ENCODE measurements at places on chromosomes 13 and 19. TPM values are rescaled to one million over a fixed set of nuclear protein-coding genes. Genes with fewer than 3 reads are reported as not detected.

Gene NOTCH3
- 0.09 TPM for polyA plus RNA-seq

- no peak for DNase-seq
These were observed 21.8 kb downstream of the NOSIP start for GRCh38 chr19:49558591-49558990.

Gene SYCN
- polyA plus RNA-seq: not detected

GRCh38 chr19:31378404-31378803 is 29.2 kb upstream of the TSHZ3 start:
- DNase-seq: peak; percentile 62

Gene PODNL1
- polyA plus RNA-seq: 0.99 TPM

Gene DACH1
- not detected for polyA plus RNA-seq

Gene INAFM1
- polyA plus RNA-seq: 5.5 TPM

GRCh38 chr19:5515737-5516136 is 52.0 kb downstream of the TINCR start:
- no peak for DNase-seq

DNA sequence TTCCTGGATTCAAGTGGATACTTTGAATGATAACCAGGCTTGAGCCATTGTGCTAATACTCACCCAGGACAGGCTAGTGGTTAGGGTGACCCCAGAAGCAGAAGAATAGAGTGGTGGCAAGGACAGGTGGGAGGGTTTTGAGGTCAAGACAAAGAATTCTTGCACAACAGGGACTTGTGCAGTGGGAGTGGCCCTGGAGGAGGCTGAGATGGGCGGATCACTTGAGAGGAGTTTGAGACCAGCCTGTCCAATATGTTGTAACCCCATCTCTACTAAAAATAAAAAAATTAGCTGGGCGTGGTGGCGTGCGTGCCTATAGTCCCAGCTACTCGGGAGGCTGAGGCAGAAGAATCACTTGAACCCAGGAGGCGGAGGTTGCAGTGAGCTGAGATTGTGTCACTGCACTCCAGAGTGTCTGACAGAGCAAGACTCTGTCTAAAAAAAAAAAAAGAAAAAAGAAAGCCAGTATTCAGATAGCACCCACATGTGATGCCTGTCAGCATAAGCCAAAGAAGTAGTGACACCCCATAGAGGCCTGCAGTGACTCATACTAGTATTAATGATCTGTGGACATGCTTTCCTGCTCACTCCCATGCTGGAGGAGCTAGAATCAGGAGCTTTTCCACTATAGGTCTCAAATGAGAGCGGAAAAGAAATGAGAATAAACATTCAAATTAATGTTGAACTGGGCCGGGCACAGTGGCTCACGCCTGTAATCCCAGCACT is 78.7 kb downstream of the RNF17 start:
- DNase-seq: no peak

- no peak for DNase-seq
These were observed 44.3 kb downstream of the BBC3 start for GRCh38 chr19:47186446-47187334.

DNA sequence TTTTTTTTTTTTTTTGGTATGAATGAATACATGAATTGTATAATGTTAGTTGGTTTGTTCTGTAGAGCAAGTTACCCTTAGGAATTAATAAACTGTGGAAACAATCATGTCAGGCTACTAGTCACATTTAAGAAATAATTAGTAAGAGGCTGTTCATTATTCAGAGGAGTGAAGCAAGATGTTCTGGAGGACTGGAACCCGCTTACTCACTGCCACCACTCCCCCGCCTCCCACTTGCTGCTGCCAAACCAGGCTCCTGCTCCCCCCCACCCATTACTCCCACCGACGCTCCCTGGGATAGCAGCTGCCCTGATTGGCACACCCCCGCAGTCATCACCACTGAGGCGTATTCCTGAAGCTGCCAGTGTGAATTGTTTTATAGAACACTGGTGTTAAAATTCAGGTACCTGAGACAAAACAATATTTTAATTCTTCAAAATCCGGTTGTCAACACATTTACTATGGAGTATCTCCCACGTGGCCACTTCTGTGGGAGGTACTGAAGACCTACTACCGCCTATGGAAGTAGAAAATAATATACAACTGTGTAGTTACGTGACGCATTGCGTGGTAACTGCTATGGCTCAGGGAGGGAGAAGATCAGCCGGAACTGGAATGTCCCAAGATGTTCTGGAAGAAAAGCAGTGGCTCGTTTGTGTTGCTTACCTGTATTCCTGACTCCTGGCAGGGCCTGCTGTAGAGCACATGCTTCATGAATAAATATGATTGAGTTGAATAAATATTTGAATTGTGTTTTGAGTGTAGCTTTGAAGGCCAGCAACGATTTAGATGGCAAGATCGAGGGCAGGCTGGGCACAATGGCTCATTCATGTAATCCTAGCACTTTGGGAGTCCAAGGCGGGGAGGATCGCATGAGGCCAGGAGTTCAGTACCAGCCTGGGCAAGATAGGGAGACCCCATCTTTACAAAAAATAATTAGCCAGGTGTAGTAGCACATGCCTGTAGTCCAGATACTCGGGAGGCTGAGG is 1.7 kb downstream of the DPY19L3 start:
- no peak for DNase-seq

Gene KRTDAP
- 8.9 TPM for polyA plus RNA-seq

Gene FOXO1
- polyA plus RNA-seq: 2.3 TPM

DNA sequence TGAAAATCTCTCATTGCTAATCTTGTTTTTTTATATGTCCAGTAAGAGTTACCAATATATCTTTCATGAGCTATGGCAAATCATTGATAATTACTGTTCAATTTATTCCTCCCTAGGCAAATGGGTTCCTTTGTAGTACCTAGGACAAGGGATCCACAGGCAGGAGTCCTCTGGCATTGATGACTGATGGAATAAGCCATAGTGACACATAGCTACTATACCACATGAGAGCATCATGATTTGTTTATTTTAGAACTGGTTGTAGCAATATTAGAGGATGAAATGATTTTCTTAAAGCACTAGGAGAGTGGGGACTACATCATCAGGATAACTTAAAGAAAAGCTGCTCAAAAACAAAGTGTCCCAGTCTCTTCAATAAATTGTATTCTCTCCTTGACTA is 21.7 kb upstream of the MAB21L1 start:
- no peak for DNase-seq

DNA sequence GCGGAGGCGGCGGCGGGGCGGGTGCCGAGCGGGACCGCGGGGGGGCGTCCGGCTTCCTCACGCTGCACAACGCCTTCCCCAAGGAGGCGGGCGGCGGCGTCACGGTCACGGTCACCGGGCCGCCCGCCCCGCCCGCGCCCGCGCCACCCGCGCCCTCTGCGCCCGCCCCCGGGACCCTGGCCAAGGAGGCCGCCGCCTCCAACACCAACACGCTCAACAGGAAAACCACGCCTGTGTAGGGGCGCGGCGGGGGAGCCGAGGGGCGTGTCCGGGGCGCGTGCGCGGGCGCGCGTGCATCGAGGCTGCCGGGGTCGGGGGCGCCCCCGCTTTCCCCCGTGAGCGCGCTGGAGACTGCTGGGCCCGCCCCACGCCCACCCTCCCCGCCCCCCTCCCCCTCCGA is 8.8 kb upstream of the CACNG6 start:
- DNase-seq: no peak

DNA sequence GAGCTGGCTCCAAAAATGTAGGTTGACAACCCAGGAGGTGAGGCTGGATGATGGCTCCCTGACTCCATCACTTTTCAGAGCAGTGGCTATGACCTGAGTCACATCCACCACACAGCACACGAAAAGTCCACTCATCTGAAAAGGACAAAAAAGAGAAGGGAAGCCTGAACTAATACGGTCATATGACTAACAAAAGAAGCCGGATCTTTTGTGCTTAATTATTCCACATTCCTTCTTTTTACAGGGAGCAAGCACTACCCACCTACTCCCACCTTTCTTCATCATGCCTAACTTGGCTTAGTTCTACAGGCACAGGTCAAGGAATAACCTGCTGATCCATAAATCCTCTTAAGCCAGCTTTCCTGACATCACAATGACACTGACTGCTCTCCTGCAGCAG is 601.3 kb upstream of the MIR17HG start:
- no peak for DNase-seq

Gene ATP8B3
- 0.51 TPM for polyA plus RNA-seq

Gene SYDE1
- 11.4 TPM for polyA plus RNA-seq

Measured in foreskin keratinocyte (primary cell).